ENCODE measurements at places on chromosomes 3 and 15.

GRCh38 chr15:80154336-80154735 is 1.5 kb downstream of the FAH start:
- peak; percentile 22 for DNase-seq

DNA sequence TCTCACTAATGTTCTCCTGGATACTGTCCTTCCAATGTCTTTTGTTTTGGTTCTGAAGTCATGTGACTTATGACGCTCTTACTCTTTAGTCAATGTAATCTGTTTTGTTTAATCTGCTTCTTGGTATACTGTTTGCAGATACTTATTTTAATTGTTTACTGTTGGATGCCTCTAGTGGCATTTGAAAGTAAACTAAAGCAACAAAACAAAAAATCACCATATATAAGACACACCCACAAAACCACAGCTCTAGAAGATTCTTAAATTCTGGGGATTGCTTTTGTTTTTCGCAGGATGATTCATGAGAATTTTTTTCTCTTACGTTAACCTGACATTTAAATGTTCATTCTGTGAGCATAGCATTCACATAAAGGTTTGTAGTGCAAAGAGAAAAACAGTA is 16.8 kb downstream of the SLC25A26 start:
- no peak for DNase-seq

GRCh38 chr3:128323206-128324081 is 143.2 kb downstream of the DNAJB8 start:
- DNase-seq: no peak

- peak; percentile 70 for DNase-seq
Observed at GRCh38 chr15:66841953-66842681, 140.1 kb downstream of the SMAD6 start.

DNA sequence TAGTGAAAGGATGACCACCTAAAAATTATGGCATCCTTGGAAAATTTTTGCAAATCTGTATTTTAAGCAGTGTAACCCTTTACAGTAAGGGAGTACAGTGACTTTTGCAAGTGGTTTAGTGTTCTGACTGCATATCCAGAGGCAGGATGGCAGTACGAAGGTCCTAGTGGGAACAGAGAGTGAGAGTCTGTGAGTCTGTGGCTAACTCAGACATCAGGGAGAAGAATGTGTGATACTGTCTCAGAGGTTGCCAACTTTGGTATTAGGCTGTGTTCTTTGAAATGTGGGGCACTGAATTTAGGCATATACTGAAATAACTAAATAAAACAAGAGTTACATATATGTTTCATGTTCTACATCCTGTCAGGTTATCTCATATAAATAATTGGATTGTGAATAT is 25.7 kb downstream of the PRKCI start:
- no peak for DNase-seq

DNA sequence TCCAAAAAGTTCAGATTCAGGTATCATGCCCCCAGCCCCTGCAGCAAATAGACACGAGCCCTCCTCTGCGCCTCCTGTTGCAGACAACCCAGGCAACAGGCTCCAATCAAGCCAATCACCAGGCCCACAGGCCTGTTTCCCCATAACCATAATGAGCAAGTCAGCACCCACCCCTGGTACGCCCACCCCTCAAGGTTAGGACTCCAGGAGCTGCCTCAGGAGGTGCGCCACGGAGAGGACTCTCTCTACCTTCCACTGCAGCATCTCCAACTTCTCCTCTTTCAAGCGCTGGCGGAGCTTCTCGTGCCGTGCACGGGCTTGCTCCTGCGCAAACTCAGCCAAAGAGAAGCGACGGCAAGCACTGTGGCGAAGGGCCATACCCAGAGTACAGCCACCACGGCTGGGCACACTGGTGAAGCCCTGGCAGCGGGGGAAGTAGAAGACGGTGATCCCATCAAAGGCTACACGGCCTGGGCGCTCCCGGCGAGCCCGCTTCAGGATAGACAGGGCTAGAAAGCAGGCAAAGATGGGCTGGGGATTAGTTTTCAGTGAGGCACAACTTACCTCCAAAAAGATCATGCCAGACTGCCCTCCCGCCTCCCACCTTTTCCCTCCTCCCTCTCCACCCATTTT is 8.5 kb downstream of the CSRNP1 start:
- no peak for DNase-seq

- no peak for DNase-seq
Observed at GRCh38 chr15:68719672-68720071, 101.0 kb downstream of the ANP32A start.

GRCh38 chr15:53457479-53457878 is 302.0 kb downstream of the WDR72 start:
- no peak for DNase-seq

DNA sequence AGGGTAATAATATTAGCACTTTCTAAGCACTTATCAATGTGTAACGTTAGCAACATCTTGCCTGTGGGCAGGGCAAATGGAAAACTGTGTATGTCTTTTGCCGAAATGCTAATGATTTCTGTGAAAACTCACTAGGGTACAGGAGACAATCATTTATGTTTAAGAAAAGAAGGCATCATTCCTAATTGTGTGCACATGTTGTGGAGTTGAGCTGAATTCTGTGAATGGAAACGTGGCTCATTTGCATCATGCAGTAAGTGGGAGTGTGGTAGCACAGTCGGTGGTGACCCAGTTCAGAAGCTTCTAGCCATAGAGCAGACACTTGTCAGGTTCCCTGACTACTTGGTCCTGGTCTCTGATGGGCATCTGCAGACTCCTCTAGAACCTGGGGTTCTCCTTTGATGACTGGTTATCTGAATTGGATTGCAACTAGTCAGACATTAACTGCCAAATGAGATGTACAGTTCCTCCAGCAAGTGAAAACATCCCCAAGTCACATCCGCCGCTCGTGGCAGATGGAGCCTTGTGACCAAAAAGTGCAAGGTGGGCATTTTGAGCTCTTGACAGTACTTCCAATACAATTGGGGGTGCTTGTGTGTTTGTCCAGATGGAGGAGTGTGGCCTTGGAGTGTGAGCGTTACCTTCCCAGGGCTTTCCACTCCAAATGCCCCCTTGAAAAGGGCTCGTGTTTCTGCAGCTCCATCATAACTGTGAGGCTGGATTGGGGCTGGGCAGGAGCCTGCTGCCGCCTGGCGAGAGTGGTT is 21.5 kb downstream of the MRPS25 start:
- no peak for DNase-seq

DNA sequence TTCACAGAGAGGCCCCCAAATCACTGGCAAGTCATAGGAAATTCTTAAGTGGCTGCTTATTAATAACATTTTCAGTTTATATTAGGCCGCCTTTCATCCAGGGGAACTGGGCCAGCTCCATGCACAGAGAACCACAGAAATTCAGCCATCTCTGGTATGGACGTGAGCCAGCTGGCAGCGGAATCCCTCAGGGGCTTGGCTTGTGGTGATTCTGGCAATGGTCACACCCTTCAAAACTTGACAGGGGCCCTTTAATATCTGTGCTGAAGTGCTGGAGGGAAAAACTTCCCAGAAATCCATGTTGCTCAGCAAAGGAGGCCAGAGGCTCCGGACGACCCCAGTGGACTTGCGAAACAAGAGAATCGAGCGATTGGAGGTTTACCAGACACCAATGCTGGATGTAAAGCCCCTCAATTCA is 11.3 kb downstream of the PRICKLE2 start:
- DNase-seq: no peak

GRCh38 chr3:124513610-124513997 is 216.6 kb upstream of the UMPS start:
- DNase-seq: no peak

- no peak for DNase-seq
Observed at GRCh38 chr15:31228980-31229826, 97.4 kb upstream of the KLF13 start.

DNA sequence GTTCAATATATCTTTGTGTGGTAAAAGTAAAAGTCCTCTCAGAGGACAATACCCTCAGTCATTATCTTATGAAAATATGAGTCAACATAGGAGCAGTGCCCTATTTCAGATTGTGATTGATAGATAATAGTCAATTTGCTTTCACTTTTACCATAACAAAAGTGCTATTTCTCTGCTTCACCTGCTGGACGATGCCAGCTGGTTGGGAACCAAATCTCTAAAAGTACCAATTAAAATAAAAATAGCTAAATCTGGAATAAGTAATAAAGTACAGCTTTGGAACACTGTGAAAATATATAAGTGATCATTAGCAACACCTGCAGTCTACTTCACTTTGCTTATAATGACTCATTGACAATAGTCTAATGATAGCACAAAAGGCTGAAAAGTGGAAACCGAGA is 390.3 kb upstream of the AGTR1 start:
- DNase-seq: no peak

DNA sequence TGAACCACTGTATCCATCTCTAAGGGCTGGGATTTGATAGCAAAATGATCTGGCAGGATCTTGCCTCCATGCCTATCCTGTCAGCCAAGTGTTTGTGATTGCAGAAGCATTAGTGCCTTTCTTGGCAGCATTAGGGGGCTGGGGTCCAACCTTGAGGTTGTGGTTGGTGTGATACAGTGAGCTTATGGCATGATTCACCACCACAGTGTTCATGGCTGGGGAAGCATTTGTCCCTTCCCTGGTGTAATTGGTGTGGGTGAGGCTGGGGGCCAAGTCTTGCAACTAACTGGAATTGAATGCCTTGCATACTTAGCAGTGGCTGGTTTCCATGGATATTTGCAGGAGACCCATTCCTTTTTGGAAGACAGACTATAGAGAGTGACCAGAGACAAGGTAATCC is 271.0 kb upstream of the TBL1XR1 start:
- DNase-seq: no peak

GRCh38 chr15:80436511-80437307 is 32.5 kb downstream of the ARNT2 start:
- no peak for DNase-seq

GRCh38 chr15:38196076-38196475 is 56.6 kb upstream of the SPRED1 start:
- no peak for DNase-seq

DNA sequence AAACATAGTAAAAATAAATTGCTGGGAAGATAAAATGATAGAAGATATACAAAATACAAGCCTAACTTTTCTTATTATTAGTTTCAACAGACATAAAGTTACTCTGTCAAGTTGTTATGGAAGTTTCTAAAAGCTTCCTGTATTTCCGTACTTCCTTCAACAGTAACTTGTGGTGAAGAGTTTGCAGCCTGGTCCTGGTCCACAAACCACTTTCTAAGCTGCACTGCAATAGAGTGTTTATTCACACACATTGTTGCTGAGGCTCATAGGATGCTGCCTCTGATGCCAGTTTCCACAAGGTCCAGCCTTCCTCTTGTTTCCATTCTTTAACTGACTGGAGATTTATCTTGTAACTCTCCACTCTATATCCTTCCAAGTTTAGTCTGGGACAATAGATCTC is 39.4 kb upstream of the KY start:
- no peak for DNase-seq

DNA sequence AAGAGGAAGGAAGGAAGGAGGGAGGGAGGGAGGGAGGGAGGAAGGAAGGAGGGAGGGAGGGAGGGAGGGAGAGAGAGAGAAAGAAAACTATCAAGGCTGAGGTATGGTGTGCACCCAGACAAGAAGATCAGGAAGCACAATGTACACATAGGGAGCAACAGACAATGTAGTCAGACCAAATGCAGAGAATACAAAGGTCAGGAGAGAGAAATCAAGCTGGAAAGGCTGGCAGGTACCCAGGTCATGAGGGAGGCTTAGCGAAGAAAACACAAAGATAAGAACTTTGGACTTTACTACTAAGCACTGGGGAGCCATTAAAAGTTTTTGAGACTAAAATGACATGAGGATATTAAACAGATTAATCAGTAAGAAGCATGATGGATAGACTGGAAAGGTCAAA is 176.0 kb upstream of the TMCO5A start:
- no peak for DNase-seq

DNA sequence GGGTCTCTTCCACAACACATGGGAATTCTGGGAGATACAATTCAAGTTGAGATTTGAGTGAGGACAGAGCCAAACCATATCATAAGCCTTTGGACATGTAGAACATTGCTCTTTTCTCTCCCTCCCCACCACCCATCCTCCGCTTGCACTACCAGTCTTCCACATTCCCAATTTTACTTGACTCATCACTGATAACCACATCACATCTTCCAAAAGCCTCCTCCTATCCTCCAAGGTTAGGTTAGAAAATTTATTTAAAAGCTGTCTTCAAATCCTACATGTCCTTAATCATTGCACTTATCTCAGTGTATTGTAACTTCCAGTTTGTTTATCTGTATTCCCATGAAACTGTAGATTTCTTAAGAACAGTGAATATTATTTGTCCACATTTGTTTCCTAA is 10.4 kb downstream of the ZBED2 start:
- no peak for DNase-seq

DNA sequence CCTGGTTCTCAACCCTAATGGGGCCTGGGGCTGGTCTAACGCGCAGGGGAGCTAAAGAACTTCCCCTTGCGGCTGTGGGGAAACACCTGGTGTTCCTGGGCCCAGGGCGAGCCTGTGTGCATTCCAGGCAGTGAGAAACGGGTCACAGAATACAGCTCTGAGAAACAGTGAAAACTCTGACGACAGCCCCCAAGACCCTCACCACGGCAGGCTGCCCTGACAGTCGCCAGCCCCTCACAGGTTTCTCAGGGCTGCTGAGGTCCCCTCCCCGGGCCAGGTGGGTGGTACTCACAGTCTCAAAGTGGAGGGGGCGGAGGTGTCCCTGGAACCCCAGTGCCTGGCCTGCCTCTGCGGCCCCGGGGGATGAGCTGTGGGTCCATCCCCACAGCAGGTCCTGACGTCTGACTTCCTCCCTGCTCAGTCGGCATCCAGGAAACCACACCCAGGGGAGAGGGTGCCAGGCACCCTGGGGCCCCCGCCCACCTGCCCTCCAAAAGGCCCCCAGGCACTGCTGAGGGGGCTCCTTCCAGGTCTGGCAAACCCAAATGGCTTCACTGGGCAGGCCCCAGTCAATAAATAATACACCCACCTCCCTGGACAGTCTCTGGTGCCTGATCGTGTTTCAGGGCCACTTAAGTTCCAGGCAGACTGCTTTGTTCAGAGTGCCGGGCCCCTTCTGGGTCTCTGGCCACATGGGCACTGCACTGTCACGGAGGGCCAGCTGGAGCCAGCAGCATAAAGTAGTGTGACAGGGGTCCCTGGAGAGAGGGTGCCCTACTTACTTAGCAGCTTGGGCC is 57.7 kb downstream of the IQSEC1 start:
- DNase-seq: no peak

Measured in nephron progenitor cell (in vitro differentiated cells).